ENCODE measurements at places on chromosomes 4 and X.
A peak's percentile ranks its signal among the peaks of the same experiment; 100 is the strongest.

DNA sequence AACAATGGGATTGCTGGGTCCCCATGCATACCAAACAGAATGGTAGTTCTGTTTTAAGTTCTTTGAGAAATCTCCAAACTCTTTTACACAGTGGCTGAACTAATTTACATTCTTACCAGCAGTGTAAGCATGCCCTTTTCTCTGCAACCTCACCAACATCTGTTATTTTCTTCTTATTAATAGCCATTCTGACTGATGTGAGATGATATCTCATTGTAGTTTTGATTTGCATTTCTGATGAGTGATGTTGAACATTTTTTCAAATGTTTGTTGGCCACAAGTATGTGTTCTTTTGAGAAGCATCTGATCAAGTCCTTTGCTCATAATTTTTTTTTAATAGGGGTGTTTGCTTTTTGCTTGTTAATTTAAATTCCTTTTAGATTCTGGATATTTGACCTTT, 41.2 kb upstream of the ZMAT1 start:
- DNase-seq: no peak

- DNase-seq: peak; percentile 4
These were observed 64.4 kb downstream of the EIF4E start for GRCh38 chr4:98864560-98864959.

- no peak for DNase-seq
These were observed 36.9 kb upstream of the CHIC1 start for GRCh38 chrX:73525928-73526690.

DNA sequence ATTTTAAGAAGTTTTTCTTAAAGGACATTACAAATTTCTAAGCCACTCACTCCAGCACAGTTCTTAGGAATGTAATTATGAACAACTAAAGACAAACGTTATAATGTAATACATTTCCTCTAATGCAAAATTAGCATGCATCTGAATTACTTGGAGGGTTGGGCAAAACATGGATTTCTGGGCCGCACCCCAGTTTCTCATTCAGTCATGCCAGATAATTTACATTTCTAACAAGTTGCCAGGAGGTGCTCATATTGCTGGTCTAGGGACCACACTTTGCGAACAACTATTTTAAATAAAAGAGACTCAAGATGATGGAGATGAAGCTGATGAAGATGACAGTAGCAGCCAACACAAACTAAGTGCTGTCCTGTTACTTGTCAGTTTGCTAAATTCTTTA, 684.7 kb upstream of the ATOH1 start:
- DNase-seq: no peak

- DNase-seq: no peak
These were observed 182.1 kb upstream of the NUDT6 start for GRCh38 chr4:123104310-123105025.

DNA sequence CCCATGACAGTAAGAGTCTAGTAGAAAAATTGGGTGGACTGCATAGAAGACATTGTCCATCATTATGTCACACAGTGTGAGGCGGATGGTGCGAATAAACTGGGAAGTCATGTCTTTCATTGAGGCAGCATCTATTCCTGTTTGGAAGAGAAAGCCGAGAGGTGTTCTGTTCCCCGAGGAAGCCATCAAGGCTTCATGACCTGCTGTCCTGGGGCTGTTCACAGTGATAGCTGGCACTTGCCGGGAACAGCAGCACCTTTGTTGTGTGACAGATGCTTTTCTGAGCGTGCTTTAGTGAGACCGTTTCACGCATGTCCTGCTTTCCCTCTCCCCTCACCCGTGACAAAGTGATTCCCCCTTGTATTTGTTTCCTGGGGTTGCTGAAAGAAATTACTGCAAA, 20.3 kb downstream of the RGS12 start:
- DNase-seq: no peak

DNA sequence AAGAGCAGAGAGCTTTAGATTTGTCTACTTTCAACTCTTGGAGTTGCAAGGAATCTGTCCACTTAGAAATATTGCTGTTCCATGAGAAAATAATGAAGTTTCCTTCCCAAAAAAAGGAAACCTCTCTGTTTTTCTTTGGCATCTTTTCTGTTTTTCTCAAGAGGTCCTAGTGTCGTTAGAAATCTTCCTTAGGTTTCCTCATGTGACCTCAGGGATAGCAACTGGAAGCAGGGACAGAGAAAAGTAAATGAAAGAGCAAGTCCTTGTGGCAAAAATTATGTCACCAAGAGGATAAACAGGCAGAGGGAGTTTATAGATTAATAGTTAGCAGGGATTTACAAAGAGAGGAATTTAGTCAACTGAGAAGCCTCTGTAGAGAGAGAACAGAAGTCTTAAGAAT, 478.4 kb upstream of the ADGRL3 start:
- no peak for DNase-seq

- no peak for DNase-seq
These were observed 36.6 kb downstream of the MAGEE2 start for GRCh38 chrX:75748431-75748830.

- DNase-seq: no peak
These were observed 17.9 kb upstream of the NSUN7 start for GRCh38 chr4:40731792-40732245.

DNA sequence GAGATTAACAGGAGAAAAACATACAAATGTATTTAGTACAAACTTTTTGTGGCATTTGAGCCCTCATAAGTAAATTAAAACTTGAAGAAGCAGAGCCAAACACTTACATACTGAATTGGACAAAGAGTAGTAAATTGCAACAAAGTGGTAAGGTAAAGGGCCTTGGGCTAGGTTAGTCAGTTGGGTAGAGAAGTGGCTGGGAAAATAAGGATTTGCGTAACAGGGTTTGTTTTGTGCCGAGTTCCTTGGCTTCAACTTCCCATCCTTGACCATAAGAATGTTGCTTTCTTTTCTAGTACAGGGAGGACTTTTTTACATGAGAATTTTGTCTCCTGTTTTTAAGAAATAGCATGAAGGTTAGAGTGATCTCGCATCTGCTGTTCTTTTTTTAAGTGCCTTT, 33.3 kb upstream of the DSPP start:
- DNase-seq: no peak

- no peak for DNase-seq
These were observed 27.7 kb downstream of the WFS1 start for GRCh38 chr4:6297266-6297815.

GRCh38 chr4:128830906-128831503, 21.5 kb downstream of the JADE1 start:
- no peak for DNase-seq

GRCh38 chrX:19792412-19792811, 95.0 kb downstream of the SH3KBP1 start:
- DNase-seq: no peak

- DNase-seq: no peak
These were observed 160.1 kb downstream of the COX18 start for GRCh38 chr4:72909461-72909860.

- DNase-seq: no peak
These were observed 40.2 kb upstream of the SULT1B1 start for GRCh38 chr4:69800599-69800998.

DNA sequence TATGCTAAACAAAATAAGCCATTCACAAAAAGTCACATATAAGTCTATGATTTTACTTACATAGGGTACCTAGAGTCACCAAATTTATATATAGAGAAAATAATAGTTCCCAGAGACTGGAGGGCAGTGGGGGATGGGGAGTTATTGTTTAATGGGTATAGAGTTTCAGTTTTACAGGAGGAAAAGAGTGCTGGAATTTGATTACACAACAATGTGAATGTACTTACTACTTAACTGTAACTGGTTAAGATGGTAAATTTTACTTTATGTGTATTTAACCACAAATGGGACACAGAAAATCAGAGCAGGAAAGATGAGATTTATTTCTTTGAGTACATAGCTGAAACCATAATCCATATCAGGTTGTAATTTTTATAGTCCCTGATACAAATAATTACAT, 144.4 kb downstream of the TMA16 start:
- no peak for DNase-seq

- DNase-seq: no peak
These were observed 105.6 kb downstream of the HUWE1 start for GRCh38 chrX:53580742-53581504.

DNA sequence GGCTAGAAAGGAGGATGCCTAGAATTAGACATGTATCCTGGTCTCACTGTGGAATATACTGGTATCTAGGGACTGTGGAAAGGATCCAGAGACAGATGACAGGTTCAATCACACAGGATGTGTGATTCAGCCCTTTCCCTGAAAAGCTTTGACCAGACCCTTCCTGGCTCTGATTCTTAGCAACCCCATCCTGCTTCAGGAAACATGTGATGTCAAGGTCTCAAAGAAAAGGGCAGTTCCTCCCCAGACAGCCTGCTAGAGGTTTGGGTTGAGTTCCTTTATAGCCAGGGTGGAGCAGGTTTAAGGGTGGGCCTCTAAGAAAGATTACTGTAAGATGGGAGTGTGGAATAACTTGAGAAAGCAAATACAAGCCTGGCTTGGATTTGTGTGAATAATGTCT, 3.0 kb downstream of the BMP15 start:
- DNase-seq: no peak

GRCh38 chr4:156084373-156084772, 130.7 kb upstream of the CTSO start:
- DNase-seq: no peak

- no peak for DNase-seq
These were observed 24.5 kb downstream of the RUFY3 start for GRCh38 chr4:70746179-70746839.

DNA sequence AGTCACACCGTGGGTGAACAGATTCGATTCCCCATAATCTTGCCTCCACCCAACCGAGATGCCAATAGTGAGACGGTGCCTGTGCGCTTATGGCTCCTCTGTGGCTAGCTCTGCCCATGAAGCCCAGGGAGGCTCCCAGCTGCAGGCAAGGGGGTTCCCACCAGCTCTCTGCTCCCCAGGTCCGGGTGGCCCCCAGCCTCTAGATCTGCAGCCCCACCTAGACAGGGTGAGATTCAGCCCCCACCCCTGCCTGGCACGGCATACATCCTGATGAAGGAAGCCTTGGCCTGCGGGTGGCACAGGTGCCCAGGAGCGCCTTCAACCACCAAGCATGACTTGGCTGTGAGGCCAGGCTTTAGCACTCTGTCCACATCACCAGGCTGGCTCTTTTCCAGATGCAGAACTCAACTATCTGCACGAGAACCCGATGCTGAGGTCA, 40.6 kb downstream of the WDR1 start:
- DNase-seq: no peak

DNA sequence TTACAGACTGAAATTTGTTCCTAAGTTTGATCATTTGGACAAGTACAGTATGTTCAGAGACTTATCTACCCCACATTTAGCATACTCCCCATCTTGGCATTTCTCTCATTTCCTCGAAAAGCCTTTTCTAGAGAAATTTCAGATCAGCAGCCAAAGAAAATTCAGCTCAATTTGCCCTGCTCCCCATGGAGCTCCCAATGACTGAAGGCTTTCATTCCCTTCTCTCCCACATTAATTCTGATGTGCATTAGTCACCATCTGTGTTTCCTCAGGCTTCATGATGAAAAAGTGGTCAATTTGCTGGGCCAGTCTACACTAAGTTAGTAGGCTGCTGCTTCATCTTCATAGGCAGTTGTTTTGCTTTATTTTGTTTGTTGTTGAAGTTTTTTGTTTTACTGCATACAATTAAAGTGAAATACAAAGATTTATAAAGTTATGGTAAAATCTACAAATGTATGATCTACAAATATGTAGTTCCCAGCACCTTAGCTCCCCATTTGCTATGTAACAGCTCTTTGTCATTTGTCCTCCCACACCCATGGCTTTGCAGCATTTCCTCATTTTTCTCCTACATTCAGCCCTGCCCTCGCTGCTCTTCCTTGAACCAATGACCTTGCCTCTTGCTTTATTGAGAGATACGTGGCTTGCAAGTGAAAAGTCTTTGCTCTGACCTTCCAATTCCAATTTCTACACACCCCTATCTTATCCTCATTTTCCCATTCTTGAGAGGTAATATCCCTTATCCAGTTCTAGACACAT, 193.9 kb downstream of the ANAPC10 start:
- DNase-seq: no peak
